ENCODE measurements at places on chromosomes 1 and 21. TPM values are rescaled to one million over a fixed set of nuclear protein-coding genes. Genes with fewer than 3 reads are reported as not detected.

SPRR4 gene
- total RNA-seq, result not detected

FNBP1L gene
- total RNA-seq, result 0.10 TPM

OVAAL gene
- not detected for total RNA-seq

ODF2L gene
- total RNA-seq, result 53.1 TPM

SERPINC1 gene
- not detected for total RNA-seq

CHRM3 gene
- total RNA-seq, result not detected

TBX19 gene
- 3.0 TPM for total RNA-seq

AIRE gene
- 2.0 TPM for total RNA-seq

OR2G6 gene
- total RNA-seq, result not detected

TNNT2 gene
- total RNA-seq, result not detected

SYPL2 gene
- not detected for total RNA-seq

MPL gene
- total RNA-seq, result not detected

LCK gene
- total RNA-seq, result 425 TPM

MAP3K21 gene
- 0.93 TPM for total RNA-seq

CYP4A11 gene
- total RNA-seq, result not detected

ARHGEF16 gene
- not detected for total RNA-seq

S100A14 gene
- not detected for total RNA-seq

All from T-helper 1 cell treated with Interleukin-12 subunit alpha and Interleukin-12 subunit beta and Interleukin-4 antibody, amounts not matched to agents 30 ng/mL and 1 ng/mL, for 36 hours (primary cell).